ENCODE measurements at places on chromosomes 2 and 18.
A peak's percentile ranks its signal among the peaks of the same experiment; 100 is the strongest.

GRCh38 chr2:121086450-121086849 lies 198.6 kb downstream of the TFCP2L1 start:
- DNase-seq = no peak

- DNase-seq = peak; percentile 13
Measured at GRCh38 chr18:21064347-21064746, 47.3 kb downstream of the ROCK1 start.

- DNase-seq = peak; percentile 10
Measured at GRCh38 chr2:146481629-146482028, 1363.2 kb upstream of the ACVR2A start.

GRCh38 chr2:126975671-126976655 lies 77.3 kb downstream of the TEX51 start:
- DNase-seq = no peak

DNA sequence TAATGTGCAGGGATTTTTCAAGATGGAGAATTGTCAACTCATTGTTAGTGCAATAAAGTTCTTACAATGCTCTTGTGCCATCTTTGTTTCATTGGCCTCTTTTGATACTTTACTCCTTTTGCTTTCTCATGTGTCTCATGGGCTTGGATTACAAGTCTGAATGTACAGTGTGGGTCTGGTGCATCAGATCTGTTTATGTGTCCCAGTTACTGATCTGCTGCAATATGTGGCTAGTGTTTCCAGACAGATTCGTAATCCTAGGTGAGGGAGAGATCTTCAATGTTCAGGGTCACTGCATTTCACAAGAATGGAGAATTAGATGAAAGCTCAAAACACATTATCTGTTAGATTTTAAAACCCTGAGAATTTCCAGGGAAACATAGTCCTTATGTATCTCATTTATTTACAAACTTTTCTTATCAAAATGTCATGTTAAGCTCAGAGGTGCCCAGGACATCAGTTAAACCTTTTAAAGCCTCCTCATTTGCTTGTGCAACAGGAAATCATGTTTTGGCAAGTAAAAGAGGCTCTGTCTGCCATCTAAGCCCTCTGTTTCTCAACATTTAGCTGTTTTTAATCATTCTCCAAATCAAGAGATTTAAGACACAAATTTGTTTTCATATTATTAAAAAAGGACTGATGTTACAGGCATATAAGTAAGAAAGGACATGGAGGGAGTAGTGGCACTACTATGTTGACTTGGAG lies 108.1 kb downstream of the NUP35 start:
- DNase-seq = peak; percentile 4

- peak; percentile 56 for DNase-seq
Measured at GRCh38 chr2:208266553-208266893, 468 bp downstream of the PIKFYVE start.

- no peak for DNase-seq
Measured at GRCh38 chr18:70041459-70042050, 93.9 kb upstream of the CD226 start.

DNA sequence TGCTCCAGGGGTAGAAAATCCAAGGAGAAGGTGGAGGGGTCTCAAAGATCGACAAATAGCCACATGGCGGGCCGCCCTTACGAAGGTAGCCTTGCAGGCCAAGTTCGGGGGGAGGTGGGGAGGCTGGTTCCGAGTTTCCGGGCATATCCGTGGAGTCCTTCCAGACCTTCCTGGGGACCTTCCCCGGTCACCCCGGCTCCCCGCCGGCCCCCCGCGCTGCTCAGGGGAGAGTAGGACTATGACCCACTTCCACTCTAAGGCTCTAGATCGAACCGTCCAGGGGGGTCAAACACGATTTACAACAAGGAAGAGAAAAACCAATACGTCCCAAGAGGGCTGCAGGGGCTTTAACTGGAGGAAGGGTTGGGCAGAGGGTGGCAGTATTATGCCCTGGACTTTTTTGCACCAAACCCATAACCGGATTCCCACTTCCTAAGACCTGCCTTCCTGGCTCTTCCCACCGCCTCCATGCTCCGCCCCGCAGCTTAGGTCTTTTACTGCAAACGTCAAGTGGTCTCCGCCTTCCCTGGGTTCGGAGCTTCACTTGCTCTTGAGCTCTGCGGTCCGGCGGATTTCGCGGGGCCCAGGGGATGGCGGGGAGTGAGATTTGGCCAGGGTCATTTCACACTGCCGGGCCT lies 779 bp upstream of the LYPD6 start:
- DNase-seq = peak; percentile 81

DNA sequence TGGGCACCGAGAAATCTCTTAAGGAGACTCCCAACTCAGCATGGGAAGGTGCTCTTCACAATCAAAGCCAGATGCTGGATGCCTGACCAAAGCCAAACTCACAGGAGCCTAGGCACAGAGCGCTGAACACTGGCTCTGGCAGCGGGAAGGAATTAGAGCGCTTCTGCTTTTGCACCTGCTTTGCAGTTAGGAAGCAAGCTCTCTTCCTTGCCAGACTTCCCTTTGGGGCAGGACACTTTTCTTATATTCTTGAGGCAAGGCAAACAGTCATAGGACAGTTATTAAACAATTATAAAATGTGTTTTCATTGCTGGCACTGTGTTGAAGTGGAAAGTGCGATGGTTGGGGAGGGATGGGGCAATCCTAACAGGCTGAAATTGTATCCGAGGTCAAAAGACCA lies 79.6 kb upstream of the DNMT3A start:
- DNase-seq = no peak

DNA sequence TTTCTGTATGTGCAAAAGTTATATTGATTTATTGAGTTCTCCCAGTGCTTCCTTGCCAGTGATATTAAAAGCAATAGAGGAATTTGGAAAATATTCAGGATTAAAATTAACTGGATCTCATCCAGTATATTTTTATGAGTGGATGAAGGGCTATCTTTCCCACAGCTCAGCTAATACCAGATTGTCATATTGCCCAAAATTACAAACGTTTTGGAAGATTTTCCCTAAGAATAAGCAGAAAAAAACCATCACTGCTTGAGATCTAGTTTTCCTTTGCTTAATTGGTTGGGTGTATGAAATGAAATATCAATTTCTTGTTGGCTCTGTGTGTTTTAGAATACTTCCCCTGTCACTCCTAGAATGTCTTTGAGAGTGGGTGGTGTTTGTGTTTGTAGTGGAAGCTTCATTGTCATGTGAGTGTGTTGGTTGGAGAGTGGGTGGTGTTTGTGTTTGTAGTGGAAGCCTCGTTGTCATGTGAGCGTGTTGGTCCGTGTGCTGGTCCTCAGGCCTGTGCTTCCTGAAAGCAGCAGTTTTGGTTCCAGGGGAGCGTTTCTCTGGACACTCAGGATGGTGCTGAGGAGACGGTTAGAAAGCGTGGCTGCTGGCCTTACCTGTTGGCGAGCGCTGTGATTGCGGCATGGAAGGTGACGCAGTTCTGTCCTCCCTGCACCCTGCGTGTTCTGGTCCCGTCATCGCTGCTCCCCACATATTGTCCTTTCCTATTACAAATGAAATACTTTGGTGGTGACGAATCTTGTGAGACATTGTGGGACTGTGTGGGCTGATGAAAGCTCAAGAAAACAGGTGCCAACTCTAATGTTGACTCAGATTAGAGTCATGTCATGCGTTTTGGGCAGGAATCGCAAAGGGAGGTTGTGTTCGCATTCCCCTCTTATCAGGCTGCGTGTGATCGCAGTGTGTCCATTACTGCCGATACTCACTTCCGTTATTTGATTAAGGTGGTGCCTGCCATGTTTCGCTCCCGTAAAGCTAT lies 12.4 kb downstream of the ASB1 start:
- no peak for DNase-seq

- peak; percentile 32 for DNase-seq
Measured at GRCh38 chr18:34837769-34838272, 127.7 kb downstream of the DTNA start.

- peak; percentile 47 for DNase-seq
Measured at GRCh38 chr2:13676269-13676668, 956.2 kb upstream of the LRATD1 start.

- no peak for DNase-seq
Measured at GRCh38 chr2:233079473-233079877, 19.3 kb downstream of the INPP5D start.

- no peak for DNase-seq
Measured at GRCh38 chr2:29011418-29012060, 30.4 kb downstream of the TOGARAM2 start.

DNA sequence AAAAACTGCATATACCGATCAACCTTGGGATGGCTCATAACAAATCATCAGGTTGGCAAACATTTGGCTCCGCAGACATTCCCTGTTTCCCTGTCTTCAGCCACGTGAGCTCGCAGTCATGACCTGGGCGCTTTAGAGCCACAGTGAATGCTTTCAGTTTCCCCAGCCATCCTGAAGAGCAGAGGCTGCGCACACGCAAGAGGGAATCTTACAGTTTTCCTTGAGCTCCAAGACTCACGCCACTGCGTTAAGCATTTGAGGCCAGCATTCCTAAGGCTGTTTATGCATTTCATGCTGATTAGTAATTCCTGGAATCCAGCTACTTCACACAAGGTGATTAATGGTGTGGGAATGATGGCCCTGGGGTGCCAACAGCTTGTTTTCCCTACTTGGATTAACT lies 95.1 kb downstream of the MTCL1 start:
- peak; percentile 99 for DNase-seq

GRCh38 chr2:190486037-190486623 lies 48.4 kb downstream of the NEMP2 start:
- no peak for DNase-seq

- no peak for DNase-seq
Measured at GRCh38 chr2:6945087-6945813, 28.0 kb downstream of the RNF144A start.

GRCh38 chr2:176793792-176794191 lies 418.8 kb upstream of the HNRNPA3 start:
- DNase-seq = no peak

- DNase-seq = no peak
Measured at GRCh38 chr2:95695613-95696012, 103.8 kb downstream of the TRIM43 start.

Data from mesenchymal stem cell (in vitro differentiated cells and primary cell).